ENCODE measurements at places on chromosomes 11 and 22.
A peak's percentile ranks its signal among the peaks of the same experiment; 100 is the strongest.

- DNase-seq: no peak
Measured at GRCh38 chr11:96758957-96759356, 369.1 kb downstream of the JRKL start.

DNA sequence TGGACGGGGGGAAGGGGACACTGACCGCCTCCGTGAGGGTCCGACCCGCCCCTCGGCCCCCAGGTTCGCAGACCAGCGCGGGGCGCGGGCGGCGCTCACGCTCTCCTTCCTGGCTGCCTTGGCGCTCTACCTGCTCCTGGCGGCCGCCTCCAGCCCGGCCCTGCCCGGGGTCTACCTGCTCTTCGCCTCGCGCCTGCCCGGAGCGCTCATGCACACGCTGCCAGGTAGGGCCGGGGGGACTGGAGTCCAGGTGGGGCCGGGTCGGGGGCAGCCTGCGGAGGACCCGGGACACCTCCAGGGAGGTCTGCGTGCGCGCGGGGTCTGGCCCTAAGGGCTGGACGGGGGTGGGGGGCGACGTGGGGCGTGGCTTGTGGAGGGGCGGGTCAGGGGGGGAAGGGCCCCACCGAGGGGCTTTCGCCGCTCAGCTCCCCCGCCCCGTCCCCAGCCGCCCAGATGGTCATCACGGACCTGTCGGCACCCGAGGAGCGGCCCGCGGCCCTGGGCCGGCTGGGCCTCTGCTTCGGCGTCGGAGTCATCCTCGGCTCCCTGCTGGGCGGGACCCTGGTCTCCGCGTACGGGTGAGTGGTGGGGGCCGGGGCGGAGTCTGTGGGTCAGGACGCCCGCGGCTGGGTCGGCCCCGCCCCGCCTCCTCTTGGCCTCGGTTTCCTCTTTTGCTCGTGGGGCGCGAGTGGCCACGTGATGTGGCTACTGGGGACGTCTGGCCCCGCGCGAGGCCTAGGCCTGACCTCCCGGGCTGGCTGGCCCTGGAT lies 19.9 kb downstream of the PHLDA2 start:
- DNase-seq: no peak

DNA sequence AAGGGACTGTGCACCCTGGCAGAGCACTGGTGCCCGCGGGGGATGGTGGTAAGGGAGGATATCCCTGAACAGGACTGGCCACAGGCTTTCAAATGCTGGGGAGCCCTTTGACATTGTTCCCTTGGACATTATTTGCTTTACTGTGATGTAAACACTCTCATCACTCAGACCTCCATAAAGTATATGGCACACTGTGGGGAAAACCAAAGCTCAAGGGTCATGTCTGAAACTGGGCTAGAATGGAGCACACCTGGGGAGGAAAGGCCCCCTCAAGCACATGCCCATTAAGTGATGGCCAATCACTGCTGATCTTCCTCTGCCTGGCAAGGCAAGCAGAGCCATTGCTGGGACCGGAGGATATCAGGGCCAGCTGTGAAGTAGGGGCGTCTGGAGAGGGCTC lies 60.9 kb upstream of the TENM4 start:
- DNase-seq: no peak

DNA sequence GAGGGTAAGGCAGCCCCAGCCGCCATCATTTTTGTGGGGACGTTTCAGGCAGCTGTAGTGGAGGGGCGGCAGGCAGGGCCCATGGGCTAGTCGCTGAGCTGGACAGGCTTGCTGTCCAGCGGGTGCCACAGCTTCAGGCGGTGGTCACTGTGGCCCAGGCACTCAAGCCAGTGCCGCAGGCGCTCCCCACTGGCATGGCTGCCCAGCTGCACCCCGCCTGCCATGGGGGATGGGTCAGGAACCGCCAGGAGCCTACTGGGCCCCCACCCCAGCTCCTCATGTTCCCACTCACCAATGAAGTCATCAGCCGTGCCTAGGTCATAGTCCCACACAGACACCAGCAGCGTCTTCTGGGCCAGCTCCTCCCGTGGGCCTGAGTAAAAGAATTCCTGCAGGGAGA lies 6.0 kb downstream of the NDUFV1 start:
- no peak for DNase-seq

GRCh38 chr22:47095395-47096122 lies 333.1 kb downstream of the TBC1D22A start:
- DNase-seq: no peak

- DNase-seq: peak; percentile 93
Measured at GRCh38 chr11:134223836-134224709, at the start of the genes NCAPD3 and VPS26B. Gene NCAPD3 (minus strand): TSS chr11:134223967. CDS start chr11:134223926, 41 bp downstream. Gene VPS26B (plus strand): TSS chr11:134224671. CDS start chr11:134225123, 452 bp downstream.

DNA sequence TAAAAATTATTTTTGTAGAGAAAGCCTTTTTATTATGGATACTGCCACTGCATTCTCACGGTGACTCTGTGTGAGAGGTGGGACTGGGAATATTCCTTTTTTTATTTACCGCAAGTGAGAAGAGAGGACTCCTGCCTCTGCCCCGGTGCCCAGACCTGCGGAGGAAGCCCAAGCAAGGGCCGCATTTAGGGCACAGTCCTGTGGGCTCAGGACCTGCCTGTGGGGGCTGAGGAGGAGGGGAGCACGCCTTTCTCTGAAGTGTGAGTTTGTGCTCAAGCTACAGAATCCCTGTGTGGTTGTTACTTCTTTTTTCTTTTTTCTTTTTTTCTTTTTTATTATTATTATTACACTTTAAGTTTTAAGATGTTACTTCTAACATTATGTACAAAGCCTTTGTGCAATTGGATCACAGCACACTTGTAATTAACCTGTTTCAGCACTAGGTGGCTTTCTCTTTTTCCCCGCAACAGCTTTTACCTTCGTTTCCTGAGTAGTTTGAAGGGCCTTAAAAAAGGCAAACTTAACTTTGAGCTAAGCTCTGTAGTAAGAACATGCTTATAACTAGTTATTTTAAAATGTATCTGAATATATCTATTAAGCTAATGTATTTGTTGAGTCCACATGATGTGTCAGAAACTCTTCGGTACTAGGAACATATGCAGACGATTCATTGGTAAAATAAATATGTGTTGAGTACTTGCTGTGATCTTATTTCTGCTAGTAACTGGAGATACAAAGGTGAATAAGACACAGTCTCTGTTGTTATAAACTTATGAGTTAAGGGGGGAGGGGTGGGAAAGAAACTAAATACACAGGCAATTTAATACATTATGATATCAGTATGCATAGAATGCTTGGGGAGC lies 18.3 kb downstream of the AMOTL1 start:
- DNase-seq: no peak

GRCh38 chr11:59187587-59187986 lies 15.7 kb downstream of the DTX4 start:
- DNase-seq: no peak

DNA sequence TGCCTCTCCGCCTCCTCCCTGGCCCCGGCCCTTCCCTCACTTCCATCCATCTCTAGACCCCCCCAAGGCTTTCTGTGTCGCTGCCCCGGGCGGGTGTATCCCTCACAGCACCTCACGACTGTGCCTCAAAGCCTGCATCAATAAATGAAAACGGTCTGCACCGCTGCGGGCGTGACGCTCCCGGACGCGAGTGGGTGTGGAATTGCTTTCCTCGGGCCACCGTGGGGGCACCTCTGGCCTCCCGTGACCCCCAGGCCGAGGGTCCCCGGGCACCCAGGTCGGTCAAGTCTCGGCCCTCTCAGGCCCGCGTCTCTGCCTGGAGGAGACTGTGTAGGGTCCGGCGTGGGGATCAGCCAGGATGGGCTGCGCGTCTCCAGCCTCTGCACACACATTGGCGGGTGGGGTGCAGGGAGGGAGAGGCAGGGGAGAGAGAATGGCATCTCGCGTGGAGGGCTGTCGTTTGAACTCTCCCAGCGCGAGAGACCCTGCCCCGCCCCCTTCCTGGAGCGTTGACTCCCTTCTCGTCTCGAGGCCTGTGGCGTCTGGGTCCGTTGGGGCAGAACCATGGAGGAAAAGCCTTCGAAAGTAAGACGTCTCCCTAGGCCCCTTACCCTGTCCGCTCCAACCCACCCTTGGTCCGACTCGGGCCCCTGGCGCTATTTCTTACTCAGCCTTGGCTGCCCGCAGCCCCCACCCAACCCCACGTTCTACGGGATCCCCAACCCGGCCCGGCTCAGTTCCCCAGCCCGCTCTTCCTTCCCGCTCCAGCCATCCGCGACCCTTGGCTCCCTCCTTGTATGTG lies at the start of gene CATSPERZ:
TSS of gene CATSPERZ (plus strand) at position 512 of the 802 bp plus-strand sequence. CDS start at position 565, 53 bp downstream.
- DNase-seq: peak; percentile 26

DNA sequence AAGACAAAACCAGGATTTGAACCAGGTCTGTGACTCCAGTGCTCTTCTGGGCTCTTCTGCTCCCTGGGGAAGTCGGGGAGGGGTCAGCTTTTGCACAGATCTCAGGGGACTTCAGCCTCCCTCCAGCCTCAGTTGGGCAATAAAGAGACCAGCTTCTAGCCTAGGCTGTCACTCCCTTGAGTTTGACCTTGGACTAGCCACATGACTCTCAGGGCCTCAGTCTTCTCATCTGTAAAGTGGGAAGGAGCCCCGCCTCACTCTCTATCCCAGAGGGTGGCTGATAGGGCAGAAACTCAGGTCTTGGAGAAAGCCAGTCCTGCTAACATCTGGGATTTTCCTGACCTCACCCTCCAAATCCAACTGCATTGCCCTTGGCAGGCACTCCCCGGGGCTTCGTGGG lies 38.7 kb downstream of the ELFN2 start:
- DNase-seq: no peak

- DNase-seq: no peak
Measured at GRCh38 chr11:72688929-72689328, 14.7 kb upstream of the PDE2A start.

DNA sequence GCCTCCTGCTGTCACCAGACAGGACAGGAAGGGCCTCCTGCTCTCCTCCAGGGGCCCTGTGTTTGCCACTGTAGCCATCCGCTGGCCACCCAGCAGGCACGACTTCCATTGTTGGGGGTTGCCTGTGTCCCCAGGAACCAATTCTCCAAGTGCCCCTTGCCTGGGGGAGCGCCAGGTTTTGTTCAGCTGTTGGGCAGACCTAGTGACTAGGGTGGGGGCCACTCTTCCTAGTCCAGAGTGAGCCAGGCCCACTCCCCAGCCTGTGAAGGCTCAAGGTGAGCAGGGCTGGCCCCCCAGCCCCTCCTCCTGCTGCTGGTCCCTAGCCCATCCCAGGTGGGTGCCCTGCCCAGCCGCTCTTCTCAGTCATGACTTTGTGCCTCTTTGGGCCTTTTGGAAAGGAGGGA lies 30.9 kb downstream of the OSBPL5 start:
- no peak for DNase-seq

DNA sequence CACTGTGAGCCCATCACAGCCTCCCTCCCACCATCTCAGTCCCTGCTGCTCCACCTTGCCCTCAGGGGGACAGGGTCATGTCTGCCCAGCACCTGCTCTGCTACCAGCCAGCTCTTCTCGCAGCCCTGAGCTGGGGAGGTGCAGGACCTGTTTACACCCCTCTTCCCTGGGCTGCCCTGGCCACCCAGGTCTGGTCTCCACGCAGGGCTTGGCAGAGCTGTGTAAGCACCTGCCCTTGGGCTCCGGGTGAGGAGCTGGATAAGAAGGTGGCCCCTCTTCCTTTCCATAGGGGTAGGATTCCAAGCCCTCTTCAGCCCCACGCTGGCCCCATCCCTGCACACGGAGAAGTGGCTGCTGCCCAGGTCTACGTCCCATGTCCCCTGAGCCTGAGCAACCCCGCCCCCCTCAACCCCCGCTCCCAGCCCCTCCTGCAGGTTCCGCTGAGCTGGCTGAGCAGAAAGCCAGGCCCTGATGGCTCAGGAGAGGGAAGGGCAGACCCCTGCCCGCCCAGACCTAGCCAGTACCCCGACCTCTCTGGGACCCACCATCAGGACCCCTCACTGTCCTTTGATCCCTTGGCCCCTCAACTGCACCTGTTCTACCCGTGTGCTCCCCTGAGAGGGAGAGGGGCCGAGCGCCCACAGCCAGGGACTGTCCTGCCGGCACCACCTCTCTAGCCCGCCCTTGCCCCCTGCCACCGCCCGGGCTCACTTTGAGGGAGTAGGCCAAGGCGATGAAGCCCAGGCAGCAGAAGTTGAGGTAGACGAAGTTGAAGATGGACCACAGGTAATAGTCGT lies 3.2 kb downstream of the IFITM10 start:
- no peak for DNase-seq

DNA sequence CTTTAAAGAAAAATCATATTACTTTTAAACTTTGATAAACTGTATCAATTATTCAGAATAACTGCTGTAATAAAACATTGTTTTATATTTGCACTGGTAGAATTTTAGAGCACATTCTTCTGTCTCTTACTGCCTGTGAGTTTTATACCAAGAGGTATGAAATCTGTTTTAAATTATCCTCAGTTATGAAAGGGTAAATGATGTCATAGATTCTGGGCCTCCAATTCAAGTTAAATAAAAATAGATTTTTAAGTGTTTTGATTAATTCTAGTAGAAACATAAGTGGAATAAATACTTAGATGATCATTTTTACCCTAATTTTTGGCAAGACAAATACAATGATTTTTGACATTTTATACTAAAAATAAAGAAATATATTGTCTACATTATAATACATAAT lies 93.0 kb downstream of the GUCY1A2 start:
- DNase-seq: no peak

- no peak for DNase-seq
Measured at GRCh38 chr11:119975561-119976152, 162.3 kb downstream of the TRIM29 start.

DNA sequence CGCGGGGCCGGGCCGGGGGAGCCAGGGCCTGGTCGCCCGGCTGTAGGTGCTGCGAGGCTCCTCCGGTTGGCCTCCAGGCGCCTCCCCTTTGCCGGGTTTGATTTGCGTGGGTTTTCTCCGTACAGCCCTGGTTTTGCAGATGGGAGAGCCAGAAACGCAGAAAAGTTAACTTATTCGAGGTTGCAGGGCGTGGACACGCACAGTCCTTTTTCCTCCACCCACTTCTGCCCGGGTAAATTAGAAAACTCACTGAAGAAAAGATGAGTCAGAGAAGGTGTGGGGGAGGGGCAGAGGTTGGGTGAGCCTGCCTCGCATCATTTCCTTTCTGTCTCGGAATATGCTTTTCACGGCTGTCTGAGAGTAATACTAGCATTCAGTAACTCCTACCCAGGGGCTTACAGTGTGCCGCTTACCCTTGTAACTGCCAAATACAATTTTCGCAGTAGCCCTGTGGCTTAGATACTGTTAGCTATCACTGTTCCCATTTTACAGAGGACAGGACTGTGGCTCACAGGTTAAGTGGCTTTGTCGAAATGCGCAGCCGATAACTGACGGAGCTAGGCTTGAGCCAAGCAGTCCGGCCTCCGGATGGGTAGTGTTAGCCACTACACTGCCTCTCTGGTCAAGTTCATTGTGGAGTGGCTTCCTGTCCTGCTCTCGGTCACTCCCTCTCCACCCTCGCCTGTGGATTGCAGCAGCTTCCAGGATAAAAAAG lies 812 bp downstream of the FADD start:
- DNase-seq: peak; percentile 73

GRCh38 chr22:36872084-36872483 lies 11.3 kb downstream of the NCF4 start:
- DNase-seq: no peak

- no peak for DNase-seq
Measured at GRCh38 chr22:28279888-28280287, 360.8 kb upstream of the PITPNB start.

Measured in effector CD8-positive, alpha-beta T cell (primary cell).